A549 treated with CORT108297 at 1 μM for 4 hours (cell line): ENCODE measurements at places on chromosomes 2 and 18. TPM values are rescaled to one million over a fixed set of nuclear protein-coding genes. Genes with fewer than 3 reads are reported as not detected.

Gene DLX1
- 2.7 to 4.0 TPM (median 3.5 TPM) in 5 replicates for total RNA-seq

Gene BCL11A
- 0.04 to 0.20 TPM (median 0.10 TPM) in 4 of 5 replicates, not detected in the other for total RNA-seq

Gene PID1
- 2.9 to 3.8 TPM (median 3.2 TPM) in 5 replicates for total RNA-seq

Gene CCDC178
- total RNA-seq = not detected in 5 replicates

Gene TCF4
- total RNA-seq = 1.2 to 2.5 TPM (median 2.1 TPM) in 5 replicates

Gene CARF
- 0.64 to 1.4 TPM (median 1.3 TPM) in 5 replicates for total RNA-seq

Gene AGXT
- total RNA-seq = not detected in 5 replicates

Gene GRB14
- total RNA-seq = 5.0 to 6.5 TPM (median 5.7 TPM) in 5 replicates

Gene RMDN2
- 4.2 to 5.4 TPM (median 4.3 TPM) in 5 replicates for total RNA-seq

Gene ALPG
- total RNA-seq = 0.12 to 0.22 TPM (median 0.16 TPM) in 5 replicates

Gene ECEL1
- 0.12 to 0.27 TPM (median 0.14 TPM) in 5 replicates for total RNA-seq

Gene MYO1B
- total RNA-seq = 56.6 to 86.5 TPM (median 63.4 TPM) in 5 replicates

Gene CSRNP3
- not detected in 5 replicates for total RNA-seq

Gene CRYGB
- total RNA-seq = not detected in 5 replicates

Gene AKAIN1
- not detected in 5 replicates for total RNA-seq

Gene SOCS6
- total RNA-seq = 24.3 to 34.7 TPM (median 32.6 TPM) in 5 replicates

Gene CCDC141
- not detected in 5 replicates for total RNA-seq

Gene BOLL
- not detected in 5 replicates for total RNA-seq

Gene LYPD1
- 14.0 to 21.5 TPM (median 15.8 TPM) in 5 replicates for total RNA-seq

Gene SKOR2
- total RNA-seq = not detected in 5 replicates

Gene FBXO36
- 0.89 to 1.4 TPM (median 1.3 TPM) in 5 replicates for total RNA-seq

Gene FSIP2
- not detected in 5 replicates for total RNA-seq

Gene ST8SIA5
- 0.03 to 0.05 TPM in 2 of 5 replicates, not detected in the others for total RNA-seq

Gene RUFY4
- not detected in 5 replicates for total RNA-seq

Gene SPP2
- total RNA-seq = not detected in 5 replicates

Gene POMC
- not detected in 5 replicates for total RNA-seq

Gene CTAGE1
- 0.05 TPM in 1 of 5 replicates, not detected in the others for total RNA-seq
